Astrocyte of the cerebellum (primary cell): ENCODE measurements at places on chromosomes 3 and 15.

GRCh38 chr3:62872318-62872717, 2.9 kb downstream of the CADPS start:
- no peak for DNase-seq

GRCh38 chr15:100764778-100765466, 114.7 kb upstream of the ALDH1A3 start:
- peak; percentile 94 for DNase-seq

DNA sequence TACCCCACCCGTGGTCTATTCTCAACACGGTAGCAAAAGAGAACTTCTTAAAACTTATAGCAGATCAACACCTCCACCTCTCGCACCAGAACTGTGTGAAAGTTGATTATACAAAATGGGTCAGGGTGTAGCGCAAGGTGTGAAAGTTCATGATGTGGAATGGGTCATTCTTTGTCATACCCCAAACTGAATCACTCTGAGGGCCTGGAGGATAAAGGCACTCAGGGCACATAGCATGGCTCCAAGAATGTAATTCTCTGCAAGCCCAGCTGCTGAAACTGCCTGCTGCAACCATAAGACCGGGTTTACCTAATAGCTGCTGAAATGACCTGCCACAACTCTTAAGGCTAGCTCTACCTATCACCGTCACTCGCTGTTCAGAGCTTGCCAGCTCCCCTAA, 70.0 kb downstream of the FOXP1 start:
- DNase-seq = no peak

DNA sequence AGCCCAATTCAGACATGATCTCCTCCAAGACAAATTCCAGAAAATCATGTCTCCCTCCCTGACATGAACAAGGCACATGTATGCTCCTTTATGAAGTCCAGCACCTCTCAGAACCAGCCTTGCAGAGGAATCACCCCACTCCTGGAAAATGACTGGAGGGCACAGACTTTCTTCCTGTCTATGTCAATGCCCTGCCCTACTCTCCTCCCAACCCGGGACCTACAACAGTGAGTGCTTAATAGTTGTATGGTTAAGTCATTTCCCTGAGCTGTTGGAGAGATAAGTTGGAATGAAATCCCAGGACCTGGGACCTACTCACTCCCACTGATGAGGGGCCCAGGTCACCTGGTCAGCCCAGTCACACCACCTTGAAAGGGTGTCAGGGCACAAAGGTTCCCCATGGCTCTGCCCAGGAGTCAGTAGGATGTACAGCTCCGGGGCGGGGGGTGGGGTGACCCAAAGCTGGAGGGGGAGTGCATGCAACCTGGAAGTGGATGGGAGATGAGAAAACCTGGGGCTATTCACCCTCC, 80.1 kb upstream of the HERC1 start:
- no peak for DNase-seq

DNA sequence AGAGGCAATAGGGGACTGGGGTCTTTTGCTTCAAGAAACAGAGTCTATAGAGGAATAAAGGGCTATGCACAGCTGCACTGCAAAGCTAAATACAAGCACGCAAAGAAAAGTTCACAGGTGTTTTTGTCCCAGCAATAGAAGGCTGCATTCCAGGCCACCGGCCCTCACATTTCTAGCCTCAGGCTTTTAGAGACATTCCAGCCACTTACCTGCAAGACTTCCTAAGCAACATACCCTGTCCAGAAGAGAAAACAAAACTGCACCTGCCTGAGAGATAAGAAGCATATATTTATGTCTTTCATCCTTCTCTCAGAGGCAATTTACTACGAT, 220.5 kb downstream of the OPA1 start:
- DNase-seq = no peak

DNA sequence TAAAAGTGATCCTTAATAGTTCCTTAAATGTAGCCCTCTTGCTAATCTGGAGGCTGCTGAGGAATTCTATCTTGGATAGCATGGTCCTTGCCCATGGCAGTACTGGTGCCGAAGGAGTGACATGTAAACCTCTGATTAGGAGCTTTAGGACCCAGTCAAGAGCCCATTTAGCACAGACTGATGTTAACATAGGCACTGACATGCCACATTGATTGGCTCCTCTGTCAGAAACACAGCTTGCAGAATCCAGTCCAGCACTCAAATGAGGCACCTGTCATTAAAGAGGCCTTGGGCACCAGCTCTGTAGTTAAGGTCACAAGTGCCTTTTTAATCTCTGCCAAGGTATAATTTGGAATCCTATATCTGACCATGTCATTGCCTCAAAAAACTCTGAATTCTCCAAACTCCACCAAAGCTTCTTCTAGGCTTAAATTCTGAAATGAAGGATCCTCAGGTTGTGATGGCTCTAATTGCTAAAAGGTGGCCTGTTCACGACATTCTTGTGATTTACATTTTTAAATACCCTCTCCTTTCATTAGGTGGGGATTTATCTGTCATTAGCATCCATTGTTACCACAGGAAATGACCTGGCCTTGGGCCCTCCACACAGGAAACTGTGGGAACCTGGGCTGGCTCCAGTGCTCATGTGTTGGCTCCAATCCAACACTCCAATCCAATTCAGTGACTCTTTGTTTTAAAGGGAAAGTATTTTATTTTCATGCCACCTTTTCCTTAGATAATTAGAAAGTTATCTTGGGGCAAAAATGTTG, 57.3 kb upstream of the RNF7 start:
- peak; percentile 49 for DNase-seq
